ENCODE measurements at places on chromosomes 16 and 17.
A peak's percentile ranks its signal among the peaks of the same experiment; 100 is the strongest.

DNA sequence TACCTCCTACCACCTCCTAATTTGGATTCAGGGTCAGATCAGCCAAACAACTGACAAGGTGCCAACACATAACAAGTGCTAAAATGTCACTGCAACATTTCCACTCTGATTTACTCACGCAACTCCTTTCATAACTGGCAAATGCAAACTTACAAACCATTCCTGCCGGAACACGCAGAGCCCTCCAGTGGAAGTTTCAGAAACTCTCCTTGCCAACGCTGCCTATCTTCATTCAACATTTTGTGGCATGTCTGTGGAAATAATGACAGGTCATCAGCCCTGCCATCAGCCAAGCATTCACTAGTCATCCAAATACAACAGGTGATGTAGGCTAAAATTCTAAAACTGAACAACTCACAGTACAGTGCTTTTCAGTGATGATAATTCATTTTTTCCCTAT lies 37.7 kb upstream of the OR3A1 start:
- DNase-seq, result no peak

GRCh38 chr16:66359811-66360608 lies 6.5 kb upstream of the CDH5 start:
- DNase-seq, result no peak

DNA sequence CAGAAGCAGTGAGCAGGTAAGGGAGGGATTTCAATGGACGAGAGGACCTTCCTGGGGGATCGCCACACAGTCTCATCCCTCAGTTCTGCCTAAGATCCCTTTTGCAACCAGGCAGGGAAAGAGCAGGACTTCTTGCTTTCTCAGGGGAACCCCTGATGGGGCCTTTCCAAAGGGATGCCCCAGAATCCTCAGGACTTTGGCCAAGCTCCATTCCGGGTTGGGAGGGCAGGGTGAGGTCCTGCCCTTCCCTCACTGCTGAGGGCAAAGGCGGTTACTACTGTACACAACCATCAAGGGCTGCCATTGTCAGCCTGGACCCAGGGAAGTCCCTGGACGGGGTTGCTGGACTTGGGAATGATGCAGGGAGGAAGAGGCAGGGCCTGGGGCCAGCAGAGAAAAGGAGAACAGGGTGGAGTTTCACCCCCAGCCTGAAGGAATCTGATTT lies 9.7 kb downstream of the PRR29 start:
- DNase-seq, result no peak

- DNase-seq, result no peak
Observed at GRCh38 chr16:23479138-23479537, 26.1 kb upstream of the COG7 start.

- no peak for DNase-seq
Observed at GRCh38 chr17:45293413-45294211, 23.2 kb downstream of the MAP3K14 start.

DNA sequence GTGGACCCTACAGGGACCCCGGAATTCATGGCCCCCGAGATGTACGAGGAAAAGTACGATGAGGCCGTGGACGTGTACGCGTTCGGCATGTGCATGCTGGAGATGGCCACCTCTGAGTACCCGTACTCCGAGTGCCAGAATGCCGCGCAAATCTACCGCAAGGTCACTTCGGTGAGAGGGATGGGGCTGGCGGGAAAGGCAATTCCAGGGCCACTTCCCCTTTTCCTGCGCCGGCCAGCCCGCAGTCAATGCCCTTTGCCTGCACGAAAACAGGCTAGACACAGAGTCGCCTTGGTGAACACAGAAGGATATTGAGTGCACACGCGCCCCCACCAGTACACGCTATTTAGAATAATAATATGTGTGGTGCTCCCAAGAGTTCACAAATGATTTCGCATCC lies 4.0 kb downstream of the WNK4 start:
- DNase-seq, result no peak

DNA sequence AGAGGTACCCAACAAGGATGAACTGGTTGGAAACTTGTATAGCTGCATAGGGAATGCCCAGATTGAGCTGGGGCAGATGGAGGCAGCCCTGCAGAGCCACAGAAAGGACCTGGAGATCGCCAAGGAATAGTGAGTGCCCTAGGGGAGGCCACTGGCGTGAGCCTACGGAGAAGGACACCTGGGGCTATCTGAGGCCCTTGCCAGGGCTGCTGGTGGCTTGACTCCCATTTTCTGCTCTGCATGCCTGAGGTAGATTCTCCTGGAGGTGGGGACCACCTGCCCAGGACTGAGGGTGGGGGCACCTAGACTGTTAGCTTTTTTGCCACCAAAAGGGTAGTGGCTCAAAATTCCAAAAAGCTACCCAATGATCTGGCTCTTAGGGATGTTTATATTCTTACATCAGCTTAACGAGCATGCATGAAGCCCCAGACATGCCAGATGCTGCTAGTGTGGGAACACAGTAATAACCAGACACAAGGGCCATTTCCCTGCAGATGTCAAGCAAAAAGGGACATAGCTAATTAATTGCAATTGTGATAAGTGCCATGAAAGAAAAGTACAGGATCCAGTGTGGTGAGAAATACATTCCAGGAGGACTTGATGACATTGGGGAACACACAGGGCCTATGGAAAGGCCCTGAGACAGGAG lies 8.8 kb downstream of the ODAD4 start:
- DNase-seq, result no peak

- no peak for DNase-seq
Observed at GRCh38 chr17:55117164-55117563, 147.6 kb upstream of the HLF start.

DNA sequence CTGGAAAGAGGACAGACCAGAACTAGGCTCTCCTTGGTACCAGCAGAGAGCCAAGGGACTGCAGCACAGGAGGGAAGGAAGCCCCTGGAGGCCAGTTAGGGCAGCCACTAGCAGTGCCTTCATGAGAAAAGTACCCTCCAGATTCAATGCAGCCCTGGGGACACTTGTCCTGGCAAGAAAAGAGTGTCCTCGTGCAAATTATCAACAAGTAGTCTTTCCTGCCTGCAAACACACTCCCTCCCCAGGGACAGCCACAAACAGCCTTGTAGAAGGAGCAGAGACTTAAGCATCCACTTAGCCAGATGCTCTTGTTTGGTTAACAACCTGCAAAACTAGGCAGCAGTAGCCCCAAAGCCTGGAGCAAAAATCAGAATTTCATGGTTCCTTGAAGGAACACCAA lies 24.3 kb downstream of the CENPV start:
- DNase-seq, result no peak

DNA sequence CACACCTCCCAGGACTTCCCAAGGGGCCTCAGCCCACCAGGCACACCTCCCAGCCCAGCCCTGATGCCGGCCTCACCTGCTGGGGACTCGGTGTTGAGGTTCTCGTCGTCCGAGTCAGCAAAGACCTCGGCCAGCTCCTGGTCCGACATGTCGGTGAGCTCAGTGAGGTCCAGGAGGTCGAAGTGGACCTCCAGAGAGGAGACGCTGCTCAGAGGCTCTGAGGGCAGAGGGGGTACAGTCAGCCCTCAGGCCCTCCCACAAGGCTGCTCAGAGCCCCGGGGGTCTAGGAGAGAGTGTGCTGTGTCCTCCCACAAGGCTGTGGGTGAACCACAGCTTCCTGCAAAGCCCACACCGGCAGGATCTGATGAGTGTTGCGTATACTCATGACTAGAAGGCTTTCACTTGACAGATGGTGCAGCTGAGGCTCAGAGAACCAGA lies 10.5 kb downstream of the DBNDD1 start:
- peak; percentile 75 for DNase-seq

GRCh38 chr17:3704931-3705717 lies 9.2 kb upstream of the P2RX5 start:
- DNase-seq, result no peak

DNA sequence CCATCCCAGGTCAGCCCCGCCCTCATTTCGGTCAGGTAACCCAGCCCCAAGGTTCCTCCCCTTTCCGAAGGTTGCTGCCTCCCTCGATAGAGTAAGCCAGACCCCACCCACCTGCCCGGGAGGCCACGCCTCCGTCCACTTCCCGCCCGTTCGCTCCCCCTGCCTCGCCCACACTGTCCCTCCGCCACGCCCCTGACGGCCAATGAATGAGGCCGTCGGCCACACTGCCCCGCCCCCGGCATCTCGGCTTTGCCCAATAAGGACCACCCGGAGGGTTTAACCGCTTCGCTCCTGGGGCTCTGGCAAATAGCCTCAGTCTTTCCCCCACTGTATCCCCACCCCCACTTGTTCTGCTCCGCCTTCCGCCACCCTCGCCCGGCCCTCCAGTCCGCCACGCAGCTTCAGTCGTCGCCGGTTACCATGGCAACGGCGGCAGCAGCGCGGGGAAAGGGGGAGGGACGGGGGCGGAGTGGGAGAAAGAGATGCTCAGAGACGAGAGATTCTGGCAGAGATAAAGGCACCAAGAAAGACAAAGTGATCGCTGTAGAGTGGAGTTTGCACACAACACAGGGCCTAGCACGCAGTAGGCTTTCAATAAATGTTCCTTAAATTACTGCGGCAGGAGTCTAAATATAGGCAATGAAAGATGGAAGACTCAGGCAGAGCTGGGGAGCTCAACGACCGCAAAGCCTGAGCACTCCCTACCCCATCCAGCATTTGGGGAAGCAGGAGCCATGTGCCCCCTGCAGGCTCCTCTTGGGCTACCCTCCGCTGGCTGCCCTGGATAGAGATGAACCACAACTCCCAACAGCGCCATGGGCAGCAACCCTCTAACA lies 5.1 kb downstream of the DLG4 start:
- DNase-seq, result peak; percentile 97

GRCh38 chr17:15341385-15341849 lies at the start of gene TEKT3:
Gene TEKT3 (minus strand): TSS chr17:15341597. CDS start chr17:15331585, 10,012 bp downstream.
- no peak for DNase-seq

GRCh38 chr16:23863511-23864422 lies 28.0 kb downstream of the PRKCB start:
- DNase-seq, result peak; percentile 56

GRCh38 chr17:50353600-50354195 lies 7.8 kb downstream of the XYLT2 start:
- DNase-seq, result no peak

DNA sequence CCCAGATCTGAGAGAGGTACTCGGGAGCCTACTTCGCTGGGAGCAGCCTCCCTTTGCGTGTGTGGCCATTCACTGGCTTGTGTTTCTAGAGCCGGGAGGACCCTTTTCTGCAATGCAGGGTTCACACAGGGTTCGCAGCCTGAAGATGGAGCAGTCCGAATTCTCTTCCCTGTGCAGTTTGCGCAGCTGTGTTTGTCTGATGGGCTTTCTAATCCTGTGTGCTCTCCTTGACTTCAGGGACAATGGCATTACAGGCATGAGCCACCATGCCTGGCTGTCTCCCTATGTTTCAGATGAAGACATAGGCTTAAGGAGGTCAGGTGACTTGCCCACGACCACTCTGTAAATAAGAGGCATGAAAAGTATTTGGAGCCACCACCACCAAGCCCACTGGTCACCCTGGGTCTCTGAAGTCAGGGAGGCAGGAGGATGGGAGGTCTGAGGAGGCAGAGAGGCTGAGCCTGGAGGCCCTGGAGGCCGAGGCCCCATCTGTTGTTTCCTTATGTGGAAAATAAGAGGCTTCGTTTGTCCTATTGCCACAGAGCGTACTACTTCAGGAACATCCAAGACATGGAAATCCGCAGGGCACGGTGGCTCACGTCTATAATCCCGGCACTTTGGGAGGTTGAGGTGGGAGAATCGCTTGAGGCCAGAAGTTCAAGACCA lies 5.0 kb upstream of the STH start:
- DNase-seq, result no peak

GRCh38 chr16:12057266-12057665 lies 80.7 kb downstream of the SNX29 start:
- DNase-seq, result no peak

GRCh38 chr17:29181226-29181625 lies 1.0 kb upstream of the MYO18A start:
- no peak for DNase-seq

DNA sequence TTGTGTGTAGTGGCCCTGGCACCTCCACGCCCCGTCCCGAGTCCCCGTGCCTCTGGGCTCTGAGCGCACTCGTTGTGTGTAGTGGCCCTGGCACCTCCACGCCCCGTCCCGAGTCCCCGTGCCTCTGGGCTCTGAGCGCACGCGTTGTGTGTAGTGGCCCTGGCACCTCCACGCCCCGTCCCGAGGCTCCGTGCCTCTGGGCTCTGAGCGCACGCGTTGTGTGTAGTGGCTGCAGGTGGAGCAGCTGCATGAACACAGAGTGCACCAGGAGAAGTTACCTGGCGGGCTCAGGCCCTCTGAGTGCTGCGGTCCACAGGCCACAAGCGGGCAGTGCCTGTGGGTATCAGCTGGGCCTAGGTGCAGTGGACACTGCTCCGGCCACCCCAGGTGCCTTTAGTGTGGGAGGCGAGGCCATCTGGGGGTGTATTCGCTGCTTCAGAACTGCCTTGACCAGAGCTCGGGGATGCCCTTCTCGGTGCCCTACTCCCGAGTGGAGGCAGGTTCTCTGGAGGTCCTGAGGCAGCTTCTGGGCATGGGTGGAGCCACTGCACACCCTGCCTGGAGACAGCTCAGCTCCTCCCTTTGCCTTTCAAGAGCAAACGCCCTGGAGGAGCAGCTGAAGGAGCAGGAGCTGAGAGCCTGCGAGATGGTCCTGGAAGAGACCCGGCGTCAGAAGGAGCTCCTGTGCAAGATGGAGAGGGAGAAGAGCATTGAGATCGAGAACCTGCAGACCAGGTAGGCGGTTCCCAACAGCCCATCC lies 17.3 kb upstream of the CAPN15 start:
- no peak for DNase-seq

GRCh38 chr16:88465387-88465983 lies 12.4 kb downstream of the ZFPM1 start:
- DNase-seq, result no peak

DNA sequence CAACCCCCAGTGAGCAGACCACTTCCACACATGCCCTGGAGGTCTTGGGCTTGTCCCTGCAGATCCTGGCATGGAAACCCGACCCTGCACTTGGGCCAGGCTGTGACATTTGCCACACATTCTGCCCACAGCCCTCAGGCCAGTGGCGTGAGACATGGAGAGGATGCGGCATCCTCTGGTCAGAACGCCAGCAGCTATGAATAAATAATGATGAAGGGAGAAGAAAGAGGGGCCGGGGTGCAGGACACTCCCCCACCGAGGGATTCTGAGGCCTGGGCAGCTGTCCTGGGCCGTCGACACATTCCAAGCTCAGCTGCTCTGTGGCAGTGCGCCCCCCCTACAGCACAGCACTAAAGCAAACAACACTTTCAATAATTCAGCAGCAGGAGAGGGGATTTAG lies 148.8 kb downstream of the ENGASE start:
- DNase-seq, result no peak

DNA sequence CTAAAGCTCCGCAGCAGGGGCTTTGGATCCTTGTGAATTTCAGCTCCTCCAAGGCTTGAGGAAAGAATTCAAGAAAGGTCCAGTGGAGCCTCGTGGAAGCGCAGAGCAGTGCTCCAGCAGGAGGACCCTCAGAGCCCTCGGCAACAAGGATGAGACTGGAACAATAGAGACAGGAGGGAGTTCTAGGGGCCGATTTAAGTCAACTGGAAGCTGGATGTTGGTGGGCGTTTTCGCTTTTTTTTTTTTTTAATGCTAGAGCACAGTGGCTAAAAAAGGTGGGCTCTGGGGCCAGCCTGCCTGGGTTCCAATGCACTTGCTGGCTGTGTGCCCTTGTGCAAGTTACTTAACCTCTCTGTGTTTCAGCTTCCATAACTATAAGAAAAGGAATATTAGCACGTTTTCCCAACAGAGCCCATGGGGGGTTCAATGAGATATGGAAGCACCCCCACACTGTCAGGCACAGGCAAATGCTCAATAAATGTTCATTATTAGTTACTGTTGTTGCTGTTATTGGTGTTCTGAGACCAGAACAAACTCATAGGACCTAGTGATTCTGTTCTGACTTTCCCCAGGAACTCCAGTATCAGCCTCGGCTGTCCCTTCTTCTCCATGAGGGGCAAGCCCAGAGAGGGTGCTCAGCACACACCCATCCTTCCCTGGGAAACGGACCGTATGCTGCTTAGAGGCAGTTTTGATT lies 5.3 kb upstream of the CBX8 start:
- DNase-seq, result no peak

Data from GM10248 (cell line).